ENCODE measurements at places on chromosomes 1 and 21.

DNA sequence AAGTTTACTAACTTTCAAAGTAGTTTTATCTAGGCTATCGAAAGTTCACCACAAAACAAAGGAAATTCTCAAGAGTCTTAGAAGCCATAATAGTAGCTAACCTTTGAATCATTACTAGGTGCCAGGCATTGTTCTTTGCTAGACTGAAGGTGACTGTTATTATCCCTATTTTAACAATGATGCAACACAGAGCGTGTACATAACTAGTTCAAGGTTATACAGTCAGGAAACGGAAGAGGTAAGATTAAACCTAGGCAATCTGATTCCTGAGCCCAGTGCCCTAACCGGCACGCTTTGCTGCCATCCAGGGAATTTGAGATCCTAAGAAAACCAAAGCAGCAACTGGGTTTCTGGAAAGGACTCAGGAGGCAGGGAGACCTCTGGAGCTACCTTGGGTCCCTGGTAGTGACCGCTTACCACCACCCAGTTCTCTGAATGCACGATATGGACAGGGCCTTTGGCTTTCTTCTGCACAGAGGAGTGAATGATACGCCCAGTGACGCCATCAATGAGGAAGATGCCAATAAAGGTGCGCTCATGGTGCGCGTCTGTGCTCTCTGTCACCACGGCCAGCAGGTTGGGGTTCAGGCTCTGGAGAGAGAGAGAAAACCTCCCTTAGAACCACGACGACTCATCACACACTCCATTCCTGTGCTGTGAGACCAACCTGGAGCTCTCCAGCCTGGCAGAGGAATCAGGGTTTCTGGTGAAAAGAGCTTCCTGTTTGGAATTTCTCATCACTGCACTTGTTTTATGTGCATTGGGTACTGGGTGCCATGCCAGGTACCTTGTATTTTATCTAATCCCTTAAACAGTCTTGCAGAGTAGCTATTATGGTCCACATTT lies 13.1 kb upstream of the UBR4 start:
- DNase-seq = no peak

- DNase-seq = no peak
These were observed 186.2 kb downstream of the RHOU start for GRCh38 chr1:228921481-228921880.

DNA sequence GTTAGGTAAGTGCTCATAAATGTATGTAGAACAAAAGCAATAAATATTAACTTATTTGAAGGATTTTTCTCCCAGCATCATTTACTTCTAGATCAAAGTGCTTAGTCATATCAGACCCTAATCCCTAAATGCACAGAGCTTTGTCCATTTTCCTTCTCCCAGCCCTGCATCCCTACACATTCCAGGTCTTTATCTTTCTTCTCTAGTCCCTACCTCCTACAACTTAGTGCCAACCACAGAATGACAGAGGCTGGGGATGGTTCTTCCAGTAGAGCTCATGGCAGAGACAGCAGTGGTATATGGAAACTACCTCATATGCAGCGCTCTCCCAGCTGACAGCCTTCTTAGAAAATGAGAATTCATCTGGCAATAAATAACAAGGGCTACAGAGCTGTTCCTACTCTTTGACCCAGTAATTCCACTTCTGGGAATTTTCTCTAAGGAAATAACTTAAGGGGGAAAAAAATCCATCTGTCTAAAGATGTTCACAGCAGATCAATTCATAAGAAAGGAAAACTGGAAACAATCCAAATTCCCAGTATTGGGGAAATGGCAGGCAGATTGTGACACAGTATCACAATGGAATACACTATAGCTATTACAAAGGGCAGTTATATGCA lies 62.9 kb upstream of the ROR1 start:
- no peak for DNase-seq

DNA sequence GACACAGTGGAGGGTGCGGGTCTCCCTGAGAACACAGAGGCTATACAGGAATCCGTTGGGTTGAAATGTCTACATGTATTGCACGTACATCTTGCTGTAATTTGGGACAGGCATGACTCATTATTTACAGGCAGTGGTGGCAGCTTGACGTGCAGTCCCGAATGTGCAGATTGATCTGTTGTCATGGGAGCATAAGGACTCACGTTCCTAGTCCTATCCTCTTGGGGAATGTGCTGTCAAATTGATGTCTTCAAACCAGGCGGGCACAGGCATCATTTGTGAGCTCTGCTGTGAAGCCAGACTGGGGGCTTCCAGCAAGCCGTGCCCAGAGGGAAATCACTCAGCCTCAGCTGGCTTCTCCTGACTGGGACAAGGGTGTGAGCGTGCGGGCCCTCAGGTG lies 40.5 kb downstream of the S100B start:
- no peak for DNase-seq

- no peak for DNase-seq
These were observed 37.2 kb downstream of the OR6Y1 start for GRCh38 chr1:158516966-158517365.

DNA sequence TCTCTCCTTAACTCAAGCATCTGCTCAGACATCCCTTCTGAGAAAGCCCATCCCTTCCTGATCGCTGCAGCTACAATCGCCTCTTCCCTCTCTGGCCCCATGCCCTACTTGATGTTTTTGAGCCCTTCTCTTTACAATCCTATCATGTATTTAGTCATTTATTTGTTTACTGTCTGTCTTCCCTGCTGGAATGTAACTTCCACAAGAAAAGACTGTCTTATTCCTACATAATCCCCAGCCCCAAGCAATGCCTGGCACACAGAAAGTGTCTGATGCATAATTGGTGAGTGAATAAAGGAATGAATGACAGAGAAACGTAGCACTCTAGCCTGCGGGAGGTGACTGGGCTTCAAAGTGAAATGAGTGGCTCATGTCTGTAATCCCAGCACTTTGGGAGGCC lies 25.4 kb downstream of the ECE1 start:
- no peak for DNase-seq

DNA sequence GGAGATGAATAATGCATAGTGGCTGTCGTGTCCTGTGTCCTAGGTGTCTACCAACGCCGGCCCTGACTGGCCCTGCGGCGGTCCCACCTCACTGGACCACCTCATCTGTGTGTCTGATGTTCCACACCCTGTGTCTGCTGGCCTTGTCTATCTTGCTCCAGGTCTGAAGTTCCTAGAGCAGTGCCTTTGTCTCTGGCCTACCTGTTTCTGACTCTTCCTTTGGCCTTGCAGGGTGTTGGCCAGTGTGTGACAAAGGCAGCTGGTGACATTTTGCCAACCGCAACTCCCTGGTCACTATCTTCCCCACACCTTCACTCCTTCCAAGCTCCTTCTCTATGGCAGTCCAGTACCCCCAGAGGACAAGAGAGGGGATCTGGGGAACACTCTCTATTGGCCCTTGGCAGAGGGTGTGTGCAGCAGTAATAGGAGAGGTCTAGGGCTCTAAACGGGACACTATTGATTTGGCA lies 1.4 kb upstream of the AHDC1 start:
- DNase-seq = no peak

- no peak for DNase-seq
These were observed 123.1 kb downstream of the NRDC start for GRCh38 chr1:51755437-51755836.

DNA sequence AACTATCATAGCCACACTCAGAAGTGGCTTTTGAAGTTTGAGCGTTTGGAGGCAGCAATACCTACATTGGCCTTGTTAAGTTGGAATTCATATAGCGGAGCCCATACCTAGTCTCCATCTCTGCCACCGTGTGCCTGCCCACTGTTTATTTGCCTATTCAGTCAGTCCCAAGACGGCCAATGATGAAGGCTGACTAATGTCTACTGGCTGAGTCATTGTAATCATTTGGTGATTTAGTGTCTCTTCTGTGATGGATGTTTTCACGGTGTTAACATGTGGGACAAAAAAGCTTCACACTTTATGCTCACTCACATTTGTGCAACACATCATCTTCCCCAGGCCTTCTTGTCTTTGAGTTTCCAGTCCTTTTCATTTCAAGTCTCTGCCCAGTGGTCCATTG lies 92.6 kb upstream of the PBX1 start:
- DNase-seq = no peak

GRCh38 chr1:206419250-206419649 lies 51.0 kb upstream of the IKBKE start:
- no peak for DNase-seq

GRCh38 chr21:43315244-43316137 lies 111.4 kb downstream of the SIK1 start:
- DNase-seq = no peak

DNA sequence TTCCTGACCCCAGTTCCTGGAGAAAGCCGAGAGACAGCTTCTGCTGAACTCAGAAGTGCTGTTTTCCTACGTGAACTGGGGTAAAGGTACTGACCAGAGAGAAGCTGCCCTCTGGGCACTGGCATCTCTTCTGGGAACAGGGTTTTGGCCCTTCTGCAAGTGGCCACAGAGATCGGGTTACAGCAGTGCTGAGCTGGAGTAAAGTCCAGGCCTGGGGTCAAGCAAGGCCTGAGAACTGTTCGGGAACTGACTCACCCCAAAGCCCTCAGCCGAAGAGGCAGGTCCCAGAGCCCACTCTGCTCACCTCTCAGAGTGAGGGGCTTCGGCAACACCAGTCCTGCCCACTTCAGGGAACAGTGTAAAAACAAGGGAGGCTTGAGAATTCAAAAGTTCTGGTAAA lies 177.2 kb upstream of the RUNX1 start:
- DNase-seq = no peak
